ENCODE measurements at places on chromosomes 3 and 15.
A peak's percentile ranks its signal among the peaks of the same experiment; 100 is the strongest.

DNA sequence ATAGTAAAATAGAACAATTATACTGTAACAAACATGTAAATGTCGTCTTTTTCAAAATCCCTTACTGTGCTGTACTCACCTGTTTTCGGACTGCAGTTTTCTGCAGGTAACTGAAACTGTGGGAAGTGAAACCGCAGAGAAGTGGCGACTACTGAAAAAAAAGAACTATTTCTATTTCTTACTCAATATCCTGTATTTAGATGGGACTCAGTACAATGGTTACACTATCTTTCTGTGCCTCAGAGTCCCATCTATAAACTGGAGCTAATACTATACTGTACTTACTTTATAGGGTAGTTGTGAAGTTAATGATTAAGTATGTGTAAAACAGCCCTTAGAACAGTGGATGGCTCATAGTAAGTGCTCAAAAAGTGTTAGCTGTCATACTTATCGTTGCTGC, 14.3 kb upstream of the P2RY12 start:
- DNase-seq = no peak

DNA sequence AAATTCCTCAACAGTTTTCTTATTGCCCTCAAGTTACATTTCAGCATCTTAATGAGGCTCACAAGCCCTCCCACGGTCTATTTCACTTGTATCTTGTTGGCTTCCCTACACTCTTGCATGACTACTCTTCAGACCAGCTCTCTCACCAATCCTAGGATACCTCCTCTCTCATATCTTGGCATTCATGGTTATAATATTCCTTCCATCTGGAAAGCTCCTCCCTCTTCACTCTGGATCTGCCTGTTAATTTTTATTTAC, 8.5 kb upstream of the CCDC80 start:
- DNase-seq = peak; percentile 80

- no peak for DNase-seq
These were observed 7.7 kb downstream of the NR2F2 start for GRCh38 chr15:96338074-96338765.

DNA sequence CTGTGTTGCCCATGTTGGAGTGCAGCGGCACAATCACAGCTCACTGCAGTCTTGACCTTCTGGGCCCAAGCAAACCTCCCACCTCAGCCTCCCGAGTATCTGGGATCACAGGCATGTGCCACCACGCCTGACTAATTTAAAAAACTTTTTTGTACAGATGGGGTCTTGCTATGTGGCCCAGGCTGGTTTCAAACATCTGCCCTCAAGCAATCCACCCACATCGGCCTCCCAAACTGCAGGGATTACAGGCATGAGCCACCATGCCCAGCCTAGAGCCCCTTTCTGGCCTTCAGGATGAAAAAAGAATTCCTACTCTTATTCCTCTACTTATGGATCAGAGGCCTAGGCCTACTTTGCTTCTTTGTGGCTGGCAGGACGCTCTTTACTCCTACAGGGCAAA, 39.6 kb downstream of the CHAC1 start:
- DNase-seq = no peak

Data from AG08395 (cell line).